ENCODE measurements at places on chromosomes 4 and X.

GRCh38 chr4:117898496-117898895 is 135.8 kb upstream of the NDST3 start:
- no peak for DNase-seq

GRCh38 chr4:115851918-115852766 is 738.7 kb upstream of the NDST4 start:
- no peak for DNase-seq

DNA sequence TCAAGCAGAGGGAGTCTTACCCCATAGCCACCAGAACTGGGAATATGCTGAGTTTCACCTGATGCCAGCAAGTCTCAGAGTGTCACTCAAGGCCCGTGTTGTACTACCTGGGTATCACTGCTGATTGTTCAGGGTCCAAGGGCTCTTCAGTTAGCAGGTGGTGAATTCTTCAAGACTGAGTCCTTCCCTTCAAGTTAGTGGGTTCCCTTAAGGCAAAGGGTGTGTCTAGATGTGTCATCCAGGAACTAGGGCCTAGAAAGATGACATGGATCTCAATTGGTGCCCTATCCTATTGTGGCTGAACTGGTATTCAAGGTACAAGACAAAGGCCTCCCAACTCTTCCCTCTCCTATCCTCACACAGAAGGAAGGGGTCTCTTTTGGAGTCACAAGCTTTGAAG is 159.9 kb upstream of the DIPK2B start:
- no peak for DNase-seq

- DNase-seq, result no peak
Observed at GRCh38 chr4:59712470-59712869, 1487.7 kb upstream of the ADGRL3 start.

GRCh38 chr4:97104666-97105065 is 1038.6 kb downstream of the STPG2 start:
- DNase-seq, result no peak

DNA sequence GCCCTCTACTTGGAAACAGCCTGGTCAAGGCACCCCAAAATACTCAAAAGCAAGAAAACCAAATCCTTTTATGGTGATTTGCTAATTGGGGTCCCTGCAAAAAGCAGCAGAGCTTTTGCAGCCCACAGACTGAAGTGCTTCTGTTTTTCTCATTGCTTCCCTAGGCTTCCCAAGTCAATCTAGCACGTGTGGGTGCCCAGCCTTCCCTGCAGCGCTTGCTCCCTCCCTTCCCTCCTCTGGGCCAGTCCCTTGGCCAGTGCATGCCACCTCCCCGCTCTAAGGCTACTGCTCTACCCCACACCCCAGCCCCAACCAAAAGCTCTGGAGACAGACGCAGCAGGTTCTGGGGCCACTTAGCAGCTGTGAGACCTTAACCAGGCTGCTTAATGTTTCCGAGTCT is 53.6 kb downstream of the ANAPC4 start:
- no peak for DNase-seq

- DNase-seq, result no peak
Observed at GRCh38 chrX:126670258-126670657, 117.6 kb upstream of the DCAF12L1 start.

GRCh38 chr4:106494066-106494465 is 125.5 kb upstream of the GIMD1 start:
- no peak for DNase-seq

GRCh38 chr4:187236209-187236890 is 512.7 kb upstream of the FAT1 start:
- DNase-seq, result no peak

GRCh38 chr4:8135666-8136065 is 22.9 kb downstream of the ABLIM2 start:
- DNase-seq, result no peak

DNA sequence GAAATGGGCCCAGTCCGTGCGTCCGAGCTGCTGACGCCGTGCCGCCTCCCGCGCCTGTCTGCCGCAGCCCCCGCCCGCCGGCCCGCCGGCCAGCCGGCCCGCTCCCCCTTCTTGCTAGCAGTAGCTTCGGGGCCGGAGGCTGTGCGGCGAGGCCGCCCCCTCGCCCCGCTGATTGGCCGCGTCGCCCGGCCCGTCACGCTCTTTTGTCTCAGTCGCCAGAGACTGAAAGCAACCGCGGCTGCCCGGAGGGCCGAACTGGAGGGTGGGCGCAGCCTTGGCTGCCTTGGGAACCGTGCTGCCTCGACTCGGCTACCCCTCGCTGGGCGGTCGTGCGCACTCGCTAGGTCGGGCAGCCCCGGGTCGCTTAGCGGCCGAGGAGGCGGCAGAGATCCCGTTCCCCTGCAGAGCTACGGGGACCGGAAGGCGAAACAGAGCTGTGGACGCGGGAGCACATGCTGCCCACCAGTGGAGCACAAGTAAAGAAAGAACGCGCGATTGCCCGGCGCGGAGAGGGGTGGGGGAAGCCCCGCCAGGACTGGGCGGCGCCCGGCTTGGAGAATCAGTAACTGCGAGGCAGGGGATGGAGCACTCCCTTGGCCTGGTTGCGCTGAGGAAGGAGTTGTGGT is at the start of gene ZCCHC18:
TSS of gene ZCCHC18 (plus strand) at position 198 of the 626 bp plus-strand sequence. CDS start 1,589 bp downstream, outside the sequence.
- DNase-seq, result no peak

- no peak for DNase-seq
Observed at GRCh38 chr4:100493756-100494155, 24.1 kb downstream of the EMCN start.

- no peak for DNase-seq
Observed at GRCh38 chr4:26139310-26139924, 181.4 kb upstream of the RBPJ start.

GRCh38 chr4:52244848-52245247 is 193.7 kb downstream of the SPATA18 start:
- DNase-seq, result no peak

- DNase-seq, result no peak
Observed at GRCh38 chrX:15930585-15930984, 76.0 kb upstream of the AP1S2 start.

- DNase-seq, result no peak
Observed at GRCh38 chr4:48943387-48943786, 36.8 kb upstream of the OCIAD2 start.

DNA sequence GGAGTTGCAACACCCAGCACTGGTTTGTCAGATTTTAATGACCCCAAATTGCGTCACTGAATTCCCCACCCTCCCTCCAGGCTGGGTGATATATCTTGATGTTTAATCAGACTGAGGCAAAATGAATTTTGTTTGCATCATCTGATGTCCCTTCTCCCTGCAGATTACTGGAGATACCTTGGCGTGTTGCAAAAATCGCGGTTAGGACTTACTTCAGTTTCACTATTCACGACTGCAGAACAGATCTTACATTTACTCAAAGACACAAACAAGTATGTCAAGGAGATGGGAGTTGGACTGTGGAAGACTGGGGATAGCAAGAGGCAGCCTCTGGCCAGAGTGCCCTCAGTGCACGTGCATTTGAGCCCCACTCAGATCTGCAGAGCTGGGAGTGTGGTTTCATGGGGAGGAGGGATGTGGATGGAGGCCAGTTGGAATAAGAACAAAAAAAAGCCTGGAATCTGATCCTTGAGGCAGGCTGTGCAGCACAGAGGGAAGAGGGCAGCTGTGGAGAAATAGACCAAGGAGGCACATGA is 92.2 kb upstream of the MTM1 start:
- no peak for DNase-seq

- DNase-seq, result no peak
Observed at GRCh38 chr4:53748328-53748772, 157.1 kb upstream of the LNX1 start.

- DNase-seq, result no peak
Observed at GRCh38 chrX:27893211-27893610, 85.4 kb downstream of the MAGEB10 start.

- no peak for DNase-seq
Observed at GRCh38 chr4:166499820-166500219, 626.8 kb downstream of the TLL1 start.

DNA sequence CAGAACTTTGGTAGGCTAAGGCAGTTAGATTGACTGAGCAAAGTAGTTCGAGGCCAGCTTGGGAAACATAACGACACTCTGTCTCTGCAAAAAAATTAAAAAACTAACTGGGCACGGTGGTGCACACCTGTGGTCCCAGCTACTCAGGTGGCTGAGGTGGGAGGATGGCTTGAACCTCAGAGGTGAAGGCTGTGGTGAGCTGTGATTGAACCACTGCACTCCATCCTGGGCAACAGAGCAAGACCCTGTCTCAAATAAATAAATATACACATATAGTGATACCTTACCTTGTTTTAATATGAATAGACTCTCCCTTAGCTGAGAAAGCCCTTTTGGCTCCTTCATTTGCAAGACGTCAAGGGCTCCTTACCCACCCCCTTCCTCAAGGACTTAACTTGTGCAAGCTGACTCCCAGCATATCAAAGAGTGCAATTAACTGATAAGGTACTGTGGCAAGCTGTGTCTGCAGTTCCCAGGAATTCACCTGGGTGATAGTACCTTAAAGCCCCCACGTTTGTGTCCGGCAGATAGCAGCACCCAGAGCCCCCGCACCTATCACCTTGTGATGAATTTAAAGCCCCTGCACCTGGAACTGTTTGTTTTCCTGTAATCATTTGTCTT is 655.6 kb upstream of the GALNTL6 start:
- DNase-seq, result no peak

DNA sequence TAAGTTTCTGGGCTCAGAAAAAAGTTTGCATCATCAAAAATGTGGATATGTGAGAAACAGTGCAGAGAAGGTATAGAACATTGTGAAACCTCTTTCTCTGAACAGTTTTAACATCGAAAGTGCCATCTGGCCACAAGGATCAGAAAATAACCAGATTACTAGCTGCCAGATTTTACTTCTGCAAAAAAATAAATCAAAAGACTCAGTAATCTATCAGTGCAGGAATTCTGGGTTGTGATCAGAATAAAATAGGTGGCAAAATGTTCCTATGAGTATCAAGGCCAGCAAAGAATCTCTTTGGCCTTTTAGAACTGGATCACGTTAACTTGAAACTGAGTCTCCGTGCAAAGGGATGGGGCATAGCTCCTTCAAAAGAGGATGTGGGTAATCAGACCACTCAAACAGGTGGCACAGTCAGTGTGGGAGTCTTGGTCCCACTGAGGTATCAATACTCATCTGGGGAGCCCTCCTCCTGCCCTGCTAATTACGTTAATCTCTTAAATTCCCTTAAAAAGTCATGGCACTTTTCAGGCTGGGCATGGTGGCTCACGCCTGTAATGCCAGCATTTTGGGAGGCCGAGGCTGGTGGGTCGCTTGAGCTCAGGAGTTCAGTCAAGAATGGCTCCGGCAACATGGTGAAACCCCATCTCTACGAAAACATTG is 26.7 kb upstream of the RBM47 start:
- DNase-seq, result no peak

- no peak for DNase-seq
Observed at GRCh38 chr4:185304944-185305690, 90.6 kb downstream of the LRP2BP start.

DNA sequence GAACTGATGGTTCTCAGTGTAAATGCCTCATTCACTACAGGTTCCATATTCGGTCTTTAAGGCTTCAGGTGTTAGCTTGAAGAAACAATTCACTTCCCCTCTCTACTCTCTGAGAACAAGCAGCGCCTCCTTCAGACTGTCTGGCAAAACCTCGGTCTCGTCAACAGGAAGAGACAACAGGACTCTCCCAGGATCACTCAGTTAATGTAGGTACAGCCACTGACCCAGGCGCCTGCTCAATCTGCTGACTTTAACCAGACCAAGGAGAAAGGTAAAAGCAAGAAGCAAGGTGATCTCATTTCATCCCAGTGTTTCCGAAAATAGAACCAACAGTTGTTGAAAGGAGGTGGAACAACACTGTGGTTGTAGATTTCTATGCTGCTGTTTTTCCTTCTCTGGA is 102.2 kb downstream of the SLC2A9 start:
- DNase-seq, result no peak

DNA sequence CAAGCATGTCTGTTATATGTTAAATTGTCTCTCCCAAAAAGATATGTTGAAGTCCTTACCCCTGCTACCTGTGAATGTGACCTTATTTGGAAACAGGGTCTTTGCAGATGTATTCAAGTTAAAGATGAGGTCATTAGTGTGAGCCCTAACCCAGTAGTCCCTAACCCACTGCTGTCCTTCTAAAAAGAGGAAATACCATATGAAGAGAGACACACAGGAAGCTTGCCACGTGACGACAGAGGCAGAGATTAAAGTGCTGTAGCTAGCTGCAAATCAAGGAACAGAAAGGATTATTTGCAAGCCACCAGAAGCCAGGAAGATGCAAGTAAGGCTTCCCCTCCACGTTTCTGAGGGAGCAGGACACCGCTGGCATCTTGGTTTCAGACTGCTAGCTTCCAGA is 150.1 kb downstream of the HNRNPD start:
- DNase-seq, result no peak

- no peak for DNase-seq
Observed at GRCh38 chr4:147535124-147535523, 54.2 kb downstream of the EDNRA start.

GRCh38 chr4:182560358-182560757 is 317.2 kb downstream of the TENM3 start:
- no peak for DNase-seq

DNA sequence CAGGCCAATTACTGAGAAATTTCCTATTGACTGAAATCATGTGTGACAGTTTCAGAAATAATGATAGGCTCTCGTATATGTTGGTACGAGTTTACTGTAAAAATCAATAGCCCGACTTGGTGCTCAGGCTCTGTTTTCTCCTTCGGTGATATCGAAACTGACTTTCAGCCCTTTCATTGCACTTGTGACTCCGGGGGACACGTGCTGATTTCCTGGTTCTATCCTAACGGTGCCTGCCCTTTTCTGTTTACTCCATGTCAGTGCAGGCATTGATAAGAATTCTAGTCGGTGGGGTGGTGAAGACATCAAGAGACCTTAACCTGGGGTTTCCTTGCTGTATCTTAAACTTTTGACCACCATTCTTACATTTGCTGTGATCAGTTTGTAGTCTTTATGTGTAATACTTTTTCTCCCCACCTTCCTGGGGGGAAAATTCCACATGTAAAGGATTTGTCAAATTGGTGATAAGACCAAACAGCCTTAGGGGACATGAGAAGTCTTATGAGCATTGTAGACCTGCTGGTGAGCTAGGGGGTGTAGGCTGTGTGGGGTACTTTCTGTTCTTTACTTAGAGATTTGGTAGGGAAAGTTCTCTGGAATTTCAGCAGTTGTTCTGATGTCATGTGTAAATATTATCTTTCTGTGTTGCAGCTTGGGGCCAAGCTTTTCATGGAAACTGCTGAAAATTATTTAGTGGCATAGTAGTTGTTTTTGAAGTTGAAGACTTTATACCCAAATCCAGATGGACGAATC is 52.7 kb downstream of the TMEM131L start:
- no peak for DNase-seq

DNA sequence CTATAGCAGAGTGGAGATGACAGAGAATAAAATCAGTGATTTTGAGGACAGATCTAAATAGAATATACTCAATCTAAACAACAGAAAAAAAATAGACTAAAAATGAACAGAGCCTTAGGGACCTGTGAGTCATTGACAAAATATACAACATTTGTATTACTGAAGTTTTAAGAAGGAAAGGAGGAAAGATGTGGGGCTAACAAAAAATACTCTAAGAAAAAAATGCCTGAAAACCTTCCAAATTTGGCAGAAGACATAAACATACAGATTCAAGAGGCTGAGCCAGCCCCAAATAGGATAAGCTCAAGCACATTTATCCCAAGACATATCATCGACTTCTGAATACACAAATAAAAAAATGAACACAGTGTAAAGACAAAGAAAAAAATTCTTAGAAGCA is 123.6 kb upstream of the INTU start:
- DNase-seq, result no peak
